NCI-H524 (cell line): ENCODE measurements at places on chromosomes 11 and 22.

DNA sequence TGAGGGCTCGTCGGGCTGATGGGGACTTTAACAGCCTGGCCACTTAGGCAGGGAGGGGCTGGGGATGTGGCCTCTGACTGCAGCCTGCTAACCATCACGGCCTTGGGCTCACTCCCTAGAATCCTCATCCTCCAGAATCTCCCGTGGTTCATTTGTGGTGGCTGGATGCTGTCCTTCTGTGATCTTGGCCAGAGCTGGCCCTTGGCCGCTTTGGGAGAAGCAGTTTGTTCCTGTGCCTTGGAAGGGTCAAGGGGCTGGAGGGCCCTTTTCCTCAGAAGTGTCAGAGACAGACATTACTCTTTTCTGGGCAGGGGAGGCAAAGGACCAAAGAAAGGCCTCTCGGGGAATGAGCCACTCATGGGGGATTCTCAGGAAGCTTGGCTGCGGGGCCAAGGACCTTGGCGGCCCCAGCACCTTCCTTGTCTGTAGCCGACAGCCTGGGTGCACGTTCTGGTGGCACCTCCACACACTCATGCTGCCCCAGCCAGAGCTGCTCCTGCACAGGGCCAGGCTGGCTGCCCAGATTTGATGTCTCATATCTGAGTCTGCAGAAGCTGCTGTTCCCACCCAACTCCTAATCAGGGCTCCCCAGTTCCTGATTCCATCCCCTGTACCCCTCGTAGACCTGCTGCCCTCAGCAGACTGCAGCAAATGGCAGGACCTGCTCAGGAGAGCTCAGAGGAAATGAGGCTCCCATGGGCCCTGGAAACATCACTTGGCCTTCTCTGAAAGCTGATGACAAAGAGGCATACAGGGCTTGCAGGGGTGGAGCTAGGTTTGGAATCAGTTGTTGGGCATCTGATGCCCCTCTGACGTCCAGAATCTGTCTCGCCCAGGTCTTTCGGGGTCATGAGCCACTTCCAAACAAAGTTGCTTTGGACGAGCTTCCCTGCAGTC lies 107.7 kb downstream of the CTTN start:
- DNase-seq = no peak

GRCh38 chr22:20399866-20400605 lies 6.1 kb downstream of the ZNF74 start:
- DNase-seq = no peak

GRCh38 chr11:10857459-10857708 lies 469 bp downstream of the ZBED5 start:
- no peak for DNase-seq

DNA sequence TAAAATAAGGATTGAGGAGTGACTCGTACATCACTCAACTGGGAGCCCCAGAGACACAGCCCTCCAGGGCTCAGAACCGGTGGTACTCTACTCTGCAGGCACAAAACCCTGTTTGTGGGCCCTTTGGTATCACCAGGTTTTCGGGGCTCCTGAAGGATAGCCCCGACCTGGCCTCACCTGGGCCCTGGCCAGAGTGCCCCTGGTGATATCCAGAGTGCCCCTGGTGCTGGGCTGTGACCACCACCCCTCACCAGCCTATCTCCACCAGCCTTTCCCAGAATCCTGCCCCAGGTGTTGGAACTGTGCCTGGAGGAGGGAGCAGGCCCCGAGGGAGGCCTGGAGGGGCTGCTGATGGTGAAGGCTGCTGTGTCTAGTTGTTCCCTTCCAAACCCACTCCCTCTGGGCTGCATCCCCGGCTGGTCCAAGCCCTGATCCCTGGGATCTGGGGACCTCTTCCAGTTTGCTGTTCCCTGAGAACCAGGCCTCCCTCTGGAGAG lies 2.2 kb upstream of the GGT5 start:
- DNase-seq = no peak

DNA sequence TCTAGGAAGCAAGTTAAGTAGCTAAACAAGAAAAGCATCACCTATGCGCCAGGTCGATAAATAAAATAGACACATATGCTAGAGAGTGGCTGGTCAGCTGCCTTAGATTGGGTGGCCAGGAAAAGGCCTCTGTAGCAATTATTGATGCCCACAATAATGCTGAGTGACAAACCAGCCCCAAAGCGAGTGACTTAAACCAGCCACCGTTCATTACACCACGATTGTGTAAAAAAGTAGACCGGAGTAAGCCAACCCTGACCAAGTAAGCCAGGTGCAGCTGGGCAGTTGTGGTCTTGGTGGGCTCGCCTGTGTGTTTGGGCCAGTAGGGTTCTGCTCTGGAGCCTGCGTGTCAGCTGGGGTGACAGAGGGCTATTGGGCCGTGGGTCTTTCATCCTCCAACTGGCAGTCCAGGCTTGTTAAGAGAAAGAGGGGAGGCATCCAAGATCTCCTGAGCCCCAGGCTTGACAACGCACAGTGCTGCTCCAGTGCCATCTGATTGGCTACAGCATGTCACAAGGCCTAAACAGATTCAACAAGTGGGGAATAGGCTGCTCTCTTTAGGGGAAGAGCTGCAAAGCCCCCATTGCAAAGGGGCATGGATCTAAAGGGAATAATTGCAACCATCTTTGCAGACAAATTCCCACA lies 100.4 kb upstream of the PARVA start:
- no peak for DNase-seq

GRCh38 chr11:117946842-117947526 lies 17.8 kb upstream of the TMPRSS13 start:
- peak; percentile 52 for DNase-seq

DNA sequence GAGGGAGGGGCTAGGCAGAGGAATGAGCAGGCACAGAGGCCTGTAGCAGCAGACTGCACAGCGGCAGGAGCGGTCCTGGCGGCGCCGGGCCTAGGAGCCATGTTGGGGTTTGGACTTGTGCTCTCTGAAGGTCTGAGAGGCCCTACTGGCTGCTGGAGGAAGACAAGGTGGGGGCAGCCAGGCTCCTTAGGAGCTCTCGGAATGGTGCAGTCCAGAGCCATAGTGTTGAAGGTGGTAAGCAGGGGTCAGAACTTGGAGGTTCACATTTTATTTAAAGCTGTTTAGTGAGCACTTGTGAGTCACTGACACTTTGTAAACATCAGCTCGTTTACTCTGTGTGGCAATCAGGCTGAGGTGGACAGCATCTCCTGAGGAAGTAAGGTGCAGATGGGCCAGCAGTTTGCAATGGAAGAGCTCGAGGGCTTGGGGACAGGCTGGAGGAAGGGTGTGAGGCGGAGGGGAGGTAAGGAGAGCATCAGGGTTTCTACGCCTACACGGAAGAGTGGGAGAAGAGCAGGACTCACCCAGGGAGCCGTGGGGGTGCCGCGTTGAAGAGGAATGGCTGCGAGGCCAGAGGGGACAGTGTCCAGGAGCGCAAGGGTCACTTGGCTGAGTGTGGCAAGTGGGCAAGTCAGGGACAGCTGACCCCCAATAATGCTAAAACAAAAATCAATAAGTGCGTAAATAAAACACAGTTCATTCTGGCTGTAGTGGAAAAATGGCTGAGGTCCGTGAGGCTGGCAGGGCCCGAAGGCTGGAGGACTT lies 10.0 kb upstream of the TMEM191C start:
- DNase-seq = no peak

DNA sequence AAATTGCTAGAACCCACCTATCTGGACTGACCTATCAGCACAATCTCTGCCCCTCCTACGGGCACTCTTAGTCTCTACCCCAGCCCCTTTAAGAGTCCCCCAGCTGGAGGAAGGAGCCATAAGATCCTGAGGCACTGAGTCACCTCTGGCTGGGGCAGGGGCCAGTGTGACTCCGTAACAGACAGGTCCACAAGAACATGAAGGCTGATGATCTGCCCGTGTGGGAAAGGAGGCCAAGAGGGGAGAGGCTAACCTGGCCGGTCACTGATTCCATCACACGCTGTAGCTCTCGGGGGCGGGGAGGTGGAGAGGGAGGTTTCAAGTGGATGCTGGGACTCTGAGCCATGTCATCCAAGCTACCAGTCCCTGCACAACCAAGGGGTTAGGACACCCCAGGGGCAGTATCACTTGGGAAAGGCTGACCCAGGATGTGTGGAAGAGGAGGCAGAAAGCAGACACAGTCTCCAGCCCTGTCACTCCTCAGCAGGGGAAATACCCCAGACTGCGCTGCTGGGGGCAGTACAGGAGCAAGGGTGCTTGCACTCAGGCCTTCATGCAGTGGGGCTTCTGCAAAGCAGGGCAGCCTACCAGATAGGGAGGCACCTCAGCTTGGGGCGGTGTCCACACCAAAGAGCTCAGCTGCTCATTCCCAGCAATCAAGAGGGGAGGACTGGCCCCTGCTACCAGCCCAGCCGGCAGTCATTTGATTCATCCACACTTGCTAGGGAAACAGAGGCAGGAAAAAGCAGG lies 22.3 kb downstream of the ARHGAP1 start:
- DNase-seq = no peak

GRCh38 chr11:16844268-16844771 lies 105.9 kb downstream of the C11orf58 start:
- DNase-seq = no peak

- DNase-seq = no peak
Measured at GRCh38 chr22:49361164-49361563, 466.5 kb downstream of the BRD1 start.

- no peak for DNase-seq
Measured at GRCh38 chr11:112697391-112698178, 263.6 kb upstream of the NCAM1 start.

DNA sequence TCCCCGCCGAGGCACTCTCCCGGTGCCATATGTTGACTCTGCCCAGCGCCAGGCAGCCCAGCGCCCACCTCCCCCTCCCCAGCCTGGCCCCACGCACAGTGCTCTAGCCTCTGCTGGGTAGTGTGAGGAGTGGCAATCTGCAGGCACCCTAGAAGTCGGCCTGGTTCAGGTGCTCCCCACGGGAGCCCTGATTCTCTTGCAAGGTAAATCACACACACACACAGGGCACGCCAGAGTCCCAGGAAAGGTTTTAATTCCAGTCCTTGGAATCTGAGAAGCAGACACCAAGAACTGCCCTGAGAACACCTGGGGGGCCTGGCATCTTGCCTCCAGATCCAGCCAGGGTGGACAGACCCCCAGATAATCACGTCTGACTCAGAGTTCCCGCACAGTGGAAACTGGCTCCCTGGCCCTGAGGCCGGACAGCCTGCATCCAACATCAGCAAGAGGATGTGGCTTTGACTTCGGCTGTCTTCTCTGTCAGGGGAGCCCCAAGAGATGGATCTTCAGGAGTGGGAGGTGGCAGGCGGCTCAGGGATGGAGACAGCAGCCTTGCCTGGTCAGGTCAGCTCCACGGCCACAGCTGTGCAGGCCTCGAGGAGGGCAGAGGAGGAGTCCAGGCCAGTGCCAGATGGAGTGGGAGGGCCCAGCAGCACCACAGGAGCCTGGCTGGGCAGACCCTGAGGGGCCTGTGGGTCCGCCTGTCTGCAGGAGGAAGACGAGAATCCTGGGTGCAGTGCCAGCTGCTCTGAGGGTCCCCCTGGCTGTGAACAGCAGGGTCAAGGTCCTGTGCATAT lies 1.1 kb upstream of the RIN1 start:
- DNase-seq = peak; percentile 91

DNA sequence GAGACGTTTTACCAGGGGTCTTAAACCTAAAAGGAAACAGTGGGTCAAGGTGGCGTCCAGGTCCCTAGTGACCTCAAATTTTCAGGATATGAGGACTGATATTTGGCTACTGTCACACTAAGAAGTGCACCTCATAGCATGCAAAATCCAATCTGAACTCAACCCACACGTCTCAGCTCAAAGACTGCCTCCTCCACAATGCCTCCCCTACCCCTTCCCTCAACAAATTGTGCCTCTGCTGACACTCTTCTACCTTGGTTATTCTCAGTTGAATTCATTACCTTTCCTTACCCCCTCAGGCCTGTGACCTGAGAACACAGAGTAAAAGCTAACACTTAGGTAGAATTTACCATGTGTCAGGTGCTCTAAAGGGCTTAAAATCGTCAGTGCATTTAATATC lies 12.4 kb upstream of the LIPT2 start:
- DNase-seq = no peak

- DNase-seq = no peak
Measured at GRCh38 chr22:25702571-25703167, 39.3 kb upstream of the MYO18B start.

DNA sequence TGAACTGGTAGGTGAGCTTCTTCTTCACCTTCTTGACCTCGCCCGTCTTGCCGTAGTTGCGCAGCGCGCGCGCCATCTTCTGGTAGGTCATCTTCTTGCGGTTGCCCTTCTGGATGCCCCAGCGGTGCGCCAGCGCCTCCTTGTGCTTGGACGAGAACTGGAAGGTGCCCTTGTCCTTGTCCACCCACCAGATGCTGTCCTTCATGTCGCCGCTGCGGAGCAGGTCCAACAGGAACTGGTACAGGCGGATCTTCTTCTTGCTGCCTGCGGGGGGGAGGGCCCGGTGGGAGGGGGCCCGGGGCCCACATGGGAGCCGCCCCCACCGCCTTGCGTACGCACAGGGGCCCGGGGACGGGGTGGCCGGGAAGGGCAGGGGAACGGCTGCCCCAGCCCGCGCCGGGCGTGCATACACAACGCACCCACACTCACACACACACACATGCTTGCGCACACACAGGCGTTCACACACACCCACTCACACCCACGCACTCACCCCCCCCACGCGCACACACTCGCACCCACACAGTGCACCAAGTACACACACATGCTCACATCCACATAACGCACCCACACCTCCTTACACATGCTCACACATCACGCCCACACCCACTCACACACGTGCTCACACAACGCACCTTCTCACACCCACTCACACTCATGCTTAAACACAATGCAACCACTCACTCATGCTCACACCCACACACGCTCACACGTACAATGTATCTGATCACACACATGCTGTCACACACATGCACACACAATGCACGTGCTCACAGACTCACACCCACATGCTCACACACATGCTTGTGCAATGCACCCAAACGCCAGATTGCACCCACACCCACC lies 3.0 kb upstream of the MYBPC3 start:
- peak; percentile 89 for DNase-seq

- DNase-seq = no peak
Measured at GRCh38 chr11:19430754-19431398, 190.1 kb upstream of the E2F8 start.

DNA sequence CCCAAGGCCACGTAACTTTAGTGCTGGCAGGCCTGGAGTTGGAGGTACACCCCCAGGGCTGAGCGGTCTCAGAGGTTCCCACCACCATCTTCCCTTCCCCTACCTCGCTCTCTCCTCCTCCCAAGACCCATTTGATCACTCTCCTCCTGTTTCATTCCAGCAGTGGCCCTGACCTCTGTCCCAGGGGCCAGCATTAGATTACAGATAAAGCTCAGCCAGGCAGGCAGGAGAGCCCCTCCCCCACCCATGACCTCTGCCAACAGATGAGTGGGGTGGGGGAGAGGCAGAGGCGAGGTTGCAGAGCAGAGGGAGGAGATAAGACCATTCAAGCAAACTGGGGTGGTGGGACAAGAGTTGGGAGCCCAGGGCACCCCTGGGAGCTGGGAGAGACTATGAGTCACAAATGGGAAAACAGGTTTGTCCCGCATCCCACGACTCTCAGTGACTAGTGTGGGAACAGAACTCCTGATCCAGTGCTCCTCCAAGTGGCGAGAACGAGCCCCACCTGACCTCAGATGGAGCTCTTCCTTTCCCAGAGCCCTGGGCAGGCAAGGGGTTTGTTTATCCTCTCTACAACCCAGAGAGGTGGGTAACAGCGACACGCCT lies 367.9 kb downstream of the MN1 start:
- DNase-seq = no peak
